ENCODE measurements at places on chromosomes 5 and 9.

DNA sequence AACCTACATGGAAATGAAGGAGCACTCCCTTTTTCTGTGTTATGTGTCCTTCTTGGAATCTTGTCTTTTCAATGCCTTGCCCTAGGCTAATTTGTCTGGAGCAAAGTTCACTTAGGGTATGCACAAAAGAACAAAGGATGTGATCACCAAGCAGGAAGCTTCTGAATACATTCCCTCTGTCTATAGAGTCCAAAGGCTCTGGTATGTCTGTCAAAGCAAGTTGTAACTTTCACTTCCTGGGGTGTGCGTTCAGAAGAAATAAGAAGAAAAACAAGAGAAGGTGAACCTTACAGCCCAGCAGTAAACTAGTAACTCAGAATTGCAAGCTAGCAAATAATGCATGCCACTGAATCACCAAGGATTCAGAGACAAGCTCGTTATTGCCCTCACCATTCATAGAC lies 31.7 kb upstream of the CDH6 start:
- no peak for DNase-seq

DNA sequence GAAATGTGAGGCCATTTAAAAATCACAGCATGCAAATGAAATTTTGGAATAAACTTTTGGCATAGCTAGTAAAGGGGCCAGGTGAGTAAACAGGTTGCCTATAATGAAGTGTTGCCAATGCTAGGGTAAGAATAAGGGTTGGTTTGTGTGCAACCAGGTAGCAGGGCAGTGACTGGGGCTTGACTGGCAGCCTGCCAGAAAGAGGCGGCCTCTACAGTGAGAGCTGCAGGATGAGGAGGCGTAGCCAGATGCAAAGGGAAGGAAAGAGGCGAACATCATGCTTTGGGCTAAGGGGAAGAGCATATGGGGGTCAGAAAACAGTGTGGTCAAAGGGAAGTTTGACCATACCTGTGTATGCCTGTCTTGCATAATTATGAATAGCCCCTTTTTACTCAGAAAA lies 70.6 kb downstream of the MAST4 start:
- peak; percentile 11 for DNase-seq

DNA sequence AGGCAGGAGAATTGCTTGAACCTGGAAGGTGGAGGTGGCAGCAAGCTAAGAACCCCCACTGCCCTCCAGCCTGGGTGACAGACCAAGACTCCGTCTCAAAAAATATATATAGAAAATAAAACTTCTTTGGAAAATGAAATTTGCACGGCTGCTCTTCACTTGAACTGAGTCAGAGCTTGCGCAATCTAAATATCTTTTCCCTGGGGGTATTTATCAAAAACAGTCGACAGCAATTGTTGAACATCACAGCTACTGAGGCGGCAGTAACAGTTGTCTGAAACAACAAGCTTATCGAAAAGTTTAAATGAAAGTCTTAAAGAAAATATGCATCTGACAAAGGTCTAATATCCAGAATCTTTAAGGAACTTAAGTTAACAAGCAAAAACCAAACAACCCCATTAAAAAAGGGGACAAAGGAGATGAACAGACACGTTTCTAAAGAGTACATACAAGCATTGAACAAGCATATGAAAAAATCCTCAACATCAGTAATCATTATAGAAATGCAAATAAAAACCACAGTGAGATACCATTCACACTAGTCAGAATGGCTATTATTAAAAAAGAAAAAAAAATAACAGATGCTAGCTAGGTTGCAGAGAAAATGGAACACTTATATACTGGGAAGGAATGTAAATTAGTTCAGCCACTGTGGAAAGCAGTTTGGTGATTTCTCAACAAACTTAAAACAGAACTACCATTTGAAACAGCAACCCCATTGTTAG lies 153.6 kb upstream of the CDH9 start:
- DNase-seq = no peak

DNA sequence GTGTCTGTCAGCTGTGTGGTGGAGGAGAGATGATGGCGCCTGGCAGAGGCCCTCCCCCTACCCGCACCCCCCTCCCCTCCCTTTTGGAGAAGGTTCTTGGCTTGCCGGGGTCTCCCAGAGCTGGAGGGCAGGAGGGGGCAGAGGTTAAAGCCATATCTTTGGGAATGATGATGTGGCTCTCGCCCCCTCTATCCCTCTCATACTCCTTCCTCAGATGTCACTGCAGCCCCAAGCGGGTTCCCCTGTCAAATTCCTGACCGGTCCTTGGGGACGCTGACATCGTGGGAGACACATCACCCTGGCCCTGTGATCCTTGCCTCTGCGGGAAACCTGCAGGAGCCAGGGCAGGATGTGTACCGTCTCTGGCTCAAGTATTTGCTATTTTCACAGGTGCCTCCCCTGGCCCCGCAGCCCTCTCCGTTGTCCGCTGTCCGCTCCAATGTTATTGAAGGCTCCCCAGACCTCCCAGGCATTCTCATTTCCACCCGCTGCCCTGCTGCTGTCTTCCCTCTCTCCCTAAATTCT lies 109.5 kb downstream of the FOXD1 start:
- DNase-seq = no peak

- DNase-seq = no peak
Observed at GRCh38 chr5:93250424-93250823, 330.6 kb downstream of the NR2F1-AS1 start.

DNA sequence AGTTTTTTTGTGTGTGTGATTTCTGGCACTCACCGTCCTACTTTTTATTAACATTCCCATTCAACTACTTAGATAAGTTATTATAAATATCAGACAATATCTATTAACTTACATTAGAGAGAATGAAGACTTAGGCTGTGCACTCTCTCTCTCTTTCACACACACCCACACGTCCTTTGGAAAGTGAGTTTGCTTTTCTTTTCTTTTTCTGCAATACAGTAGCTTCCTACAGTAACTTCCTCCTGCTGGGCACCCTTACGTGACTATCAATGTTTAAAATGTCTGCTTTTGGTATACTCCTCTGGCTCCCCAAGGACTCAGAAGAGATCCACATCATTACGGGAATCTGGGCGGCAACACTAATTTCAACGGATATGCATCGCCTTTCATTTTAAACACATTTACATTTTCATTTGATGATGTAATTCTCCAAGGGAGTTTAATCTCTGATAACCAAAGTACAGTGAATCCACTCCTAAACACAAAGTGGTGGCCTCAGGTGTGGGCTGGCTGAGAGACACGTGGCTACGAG lies 179.5 kb downstream of the MAPKAP1 start:
- DNase-seq = no peak

DNA sequence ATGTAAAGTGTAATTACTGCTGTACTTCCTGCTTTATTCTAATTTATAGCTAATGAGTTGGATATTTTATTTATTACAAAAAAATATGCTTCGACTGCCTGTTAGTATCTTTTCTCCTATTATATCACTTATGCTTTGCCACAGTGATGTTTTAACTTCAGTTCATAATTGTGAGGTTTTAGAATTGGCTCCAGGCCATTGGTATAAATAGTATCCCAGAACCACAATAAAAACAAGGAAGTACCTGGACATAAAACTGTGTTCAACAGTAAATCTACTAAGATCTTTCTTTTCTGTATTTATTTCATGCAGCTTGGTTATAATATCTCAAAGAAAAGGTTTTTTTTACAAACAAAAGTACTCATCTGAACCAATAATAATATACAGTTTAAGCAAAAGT lies 354.3 kb upstream of the CDH9 start:
- no peak for DNase-seq

DNA sequence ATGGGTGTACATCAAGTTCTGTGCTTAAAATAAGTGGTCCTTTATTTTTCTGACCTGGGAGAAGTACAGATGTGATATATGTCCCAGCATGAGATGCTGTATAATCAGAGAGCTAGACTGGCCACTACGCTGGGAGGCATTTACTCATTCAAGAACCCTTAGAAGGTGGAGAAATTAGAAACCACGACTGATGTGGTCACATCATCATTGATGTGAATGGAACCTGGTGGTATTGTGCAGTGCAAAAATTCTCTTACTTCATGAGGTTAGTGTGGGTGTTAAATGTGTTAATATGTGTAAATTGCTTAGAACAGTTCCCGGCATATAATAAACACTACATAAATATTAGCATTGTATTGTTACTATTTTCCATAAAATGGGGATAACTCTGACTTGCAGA lies 69.5 kb upstream of the CKMT2 start:
- DNase-seq = no peak

GRCh38 chr5:4646715-4647375 lies 493.3 kb upstream of the ADAMTS16 start:
- no peak for DNase-seq
